CD4-positive, alpha-beta T cell treated with Interleukin-1 beta for 1 hour (primary cell): ENCODE measurements at places on chromosomes 3 and 15.

DNA sequence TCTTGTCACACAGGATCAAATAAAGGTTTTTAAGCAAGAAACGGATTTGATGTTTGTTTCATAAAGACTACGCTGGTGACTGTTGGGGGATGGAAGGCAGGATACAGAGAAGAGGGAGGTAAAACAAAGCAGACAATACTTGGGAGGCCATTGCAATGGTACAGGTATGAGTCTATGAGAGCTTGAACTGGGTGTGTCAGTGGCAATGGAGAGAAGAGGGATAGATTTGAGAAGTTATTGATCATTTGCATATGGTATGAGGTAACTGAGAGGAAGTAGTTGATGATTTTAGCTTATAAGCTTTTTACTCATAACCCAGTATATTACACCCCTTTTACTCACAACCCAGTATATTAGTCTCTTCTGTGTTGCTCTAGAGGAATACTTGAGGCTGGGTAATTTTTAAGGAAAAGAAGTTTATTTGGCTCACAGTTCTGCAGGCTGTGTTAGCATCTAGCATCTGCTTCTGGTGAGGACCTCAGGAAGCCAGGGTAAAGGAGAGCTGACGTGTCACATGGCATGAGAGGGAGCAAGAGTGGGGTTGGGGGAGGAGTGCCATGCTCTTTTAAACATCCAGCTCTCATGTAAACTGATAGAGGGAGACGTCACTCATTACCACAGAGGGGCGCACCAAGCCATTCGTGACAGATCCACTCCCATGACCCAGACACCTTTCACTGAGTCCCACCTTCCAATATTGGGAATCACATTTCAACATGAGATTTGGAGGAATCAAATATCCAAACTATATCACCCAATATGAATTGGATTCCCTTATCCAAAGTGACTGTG is 153.9 kb downstream of the VPS8 start:
- DNase-seq = no peak

DNA sequence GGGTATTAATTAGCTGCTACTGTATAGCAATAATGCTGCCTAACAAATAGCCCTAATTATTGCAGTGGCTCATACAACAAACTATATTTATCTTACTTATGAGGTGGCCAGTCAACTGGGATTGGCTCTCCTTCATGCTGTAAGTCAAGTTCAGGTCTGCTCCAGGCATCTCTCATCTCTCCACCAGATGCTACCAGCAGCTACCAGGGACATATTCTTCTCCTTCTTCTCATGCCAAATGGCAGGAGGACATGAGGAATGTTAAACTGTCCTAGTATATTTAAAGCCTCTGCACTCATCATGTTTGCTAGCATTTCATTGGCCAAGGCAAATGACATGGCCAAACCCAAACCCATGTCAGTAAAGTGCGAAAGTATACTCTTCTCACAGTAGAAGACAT is 17.3 kb downstream of the SV2B start:
- no peak for DNase-seq

DNA sequence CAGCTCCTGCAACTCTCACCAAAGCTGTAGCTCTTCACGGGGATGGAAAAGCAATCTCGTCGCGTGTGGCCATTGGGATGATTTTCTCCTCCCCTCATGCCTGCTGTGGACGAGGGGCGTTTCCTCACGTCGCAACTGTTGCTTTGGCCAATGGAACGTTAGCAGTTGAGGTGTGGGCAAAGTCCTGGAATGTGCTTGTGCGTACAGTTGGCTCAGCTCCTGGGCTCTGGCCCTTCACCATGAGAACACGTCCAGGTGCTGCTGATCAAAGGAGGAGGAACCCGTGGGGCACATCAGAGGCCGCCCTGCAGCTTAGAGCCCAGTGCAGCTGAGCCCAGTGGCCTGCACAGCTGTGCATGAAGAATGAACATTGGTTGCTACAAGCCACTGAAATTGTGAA is 186.1 kb downstream of the TJP1 start:
- no peak for DNase-seq

- no peak for DNase-seq
These were observed 543.0 kb upstream of the KCNMB2 start for GRCh38 chr3:177992993-177993970.

- no peak for DNase-seq
These were observed 30.8 kb upstream of the MAP3K13 start for GRCh38 chr3:185332026-185332735.
